Heart right ventricle (tissue), 16 donors: ENCODE measurements at places on chromosomes 4 and X. TPM values are rescaled to one million over a fixed set of nuclear protein-coding genes. Genes with fewer than 3 reads are reported as not detected.

BCAP31 gene
- total RNA-seq = 116 TPM

TMEM31 gene
- not detected for total RNA-seq

DUSP21 gene
- not detected for total RNA-seq

RASGEF1B gene
- 2.6 TPM for total RNA-seq

RAB40AL gene
- not detected for total RNA-seq

TNMD gene
- total RNA-seq = not detected

MGST2 gene
- 106 TPM for total RNA-seq

CUL4B gene
- total RNA-seq = 21.1 TPM
